ENCODE measurements at places on chromosomes 11 and 22. TPM values are rescaled to one million over a fixed set of nuclear protein-coding genes. Genes with fewer than 3 reads are reported as not detected.

CD3D gene
- 0.69 TPM for total RNA-seq

HEPN1 gene
- total RNA-seq: not detected

OR8B12 gene
- not detected for total RNA-seq

TRPC6 gene
- not detected for total RNA-seq

BID gene
- 131 TPM for total RNA-seq

CDC42EP2 gene
- total RNA-seq: 0.66 TPM

ABCG4 gene
- not detected for total RNA-seq

OR5A1 gene
- total RNA-seq: not detected

ZNF195 gene
- 34.6 TPM for total RNA-seq

DNA sequence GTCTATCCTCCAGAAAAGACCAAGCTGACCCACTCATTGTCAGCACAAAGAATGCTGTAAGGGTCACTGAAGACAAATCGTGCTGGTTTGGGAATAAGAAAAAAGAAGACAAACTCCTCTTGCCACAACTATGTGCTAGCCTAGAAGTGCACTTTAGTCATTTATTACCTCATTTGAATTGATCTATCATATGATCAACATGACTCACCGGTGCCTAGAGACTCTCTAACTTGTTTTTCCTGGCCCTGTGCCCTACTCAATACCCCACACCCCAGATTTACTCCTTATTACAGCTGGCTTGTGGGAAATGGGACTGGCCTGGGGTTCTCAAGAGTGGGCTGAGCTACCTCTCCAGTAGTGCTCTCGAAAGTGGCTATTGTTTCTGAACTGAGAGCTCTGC is 35.9 kb upstream of the HORMAD2 start:
- DNase-seq: no peak
- no peaks in the 10 kb centered on the region for H3K27me3 ChIP-seq
- no peaks in the 10 kb centered on the region for H3K36me3 ChIP-seq

- H3K27me3 ChIP-seq: peaks cover 7% of the 10 kb centered on the region
- no peak overlapping the region for H3K27ac ChIP-seq
- no peaks in the 10 kb centered on the region for H3K36me3 ChIP-seq
- no peak for DNase-seq
- H3K4me3 ChIP-seq: no peak overlapping the region
These were observed 610.0 kb upstream of the CADM1 start for GRCh38 chr11:116114198-116114651.

GRCh38 chr22:30754971-30755758 is 60.5 kb downstream of the OSBP2 start:
- no peaks in the 10 kb centered on the region for H3K4me1 ChIP-seq
- H3K4me3 ChIP-seq: no peak overlapping the region
- no peaks in the 10 kb centered on the region for H3K36me3 ChIP-seq
- no peak overlapping the region for H3K27ac ChIP-seq
- no peak for DNase-seq
- no peaks in the 10 kb centered on the region for H3K27me3 ChIP-seq

GRCh38 chr11:65870706-65871681 is 1.6 kb downstream of the EFEMP2 start:
- no peak overlapping the region for H3K4me3 ChIP-seq
- H3K27me3 ChIP-seq: no peaks in the 10 kb centered on the region
- no peak for DNase-seq
- peaks cover 11% of the 10 kb centered on the region for H3K4me1 ChIP-seq
- no peak overlapping the region for H3K27ac ChIP-seq

DNA sequence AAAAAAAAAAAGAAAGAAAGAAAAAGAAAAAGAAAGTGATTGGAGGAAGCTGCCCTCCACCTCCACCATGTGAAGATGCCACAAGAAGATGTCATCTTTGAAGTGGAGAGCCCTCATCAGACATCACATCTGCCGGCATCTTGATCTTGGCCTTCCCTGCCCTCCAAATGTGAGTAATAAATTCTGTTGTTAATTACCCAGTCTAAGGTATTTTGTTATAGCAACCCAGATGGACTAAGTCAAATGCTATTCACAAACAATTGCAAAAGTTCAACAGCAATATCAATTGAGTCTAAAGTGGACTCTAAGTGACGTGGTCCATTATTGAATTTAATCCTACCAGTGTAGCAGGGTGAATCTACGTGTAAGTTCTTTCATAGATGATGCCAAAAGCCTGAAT is 55.9 kb upstream of the NUP160 start:
- no peak overlapping the region for H3K27ac ChIP-seq
- no peak overlapping the region for H3K4me3 ChIP-seq
- H3K36me3 ChIP-seq: no peaks in the 10 kb centered on the region
- no peak for DNase-seq
- peaks cover 18% of the 10 kb centered on the region for H3K4me1 ChIP-seq

- no peaks in the 10 kb centered on the region for H3K27me3 ChIP-seq
- H3K4me3 ChIP-seq: no peak overlapping the region
- peaks cover 6% of the 10 kb centered on the region for H3K36me3 ChIP-seq
- H3K4me1 ChIP-seq: peaks cover 9% of the 10 kb centered on the region
These were observed 62.2 kb downstream of the MORC2 start for GRCh38 chr22:30906411-30906810.

DNA sequence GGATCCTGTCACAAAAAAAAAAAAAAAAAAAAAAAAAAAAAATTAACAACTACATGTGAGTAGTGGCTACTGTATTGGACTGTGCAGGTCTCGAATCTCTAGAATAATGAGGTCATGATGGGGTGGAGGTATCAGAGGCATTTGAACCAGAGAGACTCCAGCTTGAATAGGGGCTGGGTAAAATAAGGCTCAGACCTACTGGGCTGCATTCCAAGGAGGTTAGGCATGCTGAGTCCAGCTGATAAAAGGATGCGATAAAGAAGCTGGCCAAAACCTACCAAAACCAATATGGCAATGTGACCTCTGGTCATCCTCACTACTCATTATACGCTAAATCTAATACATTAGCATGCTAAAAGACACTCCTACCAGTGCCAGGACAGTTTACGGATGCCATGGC is 5.9 kb upstream of the PACSIN3 start:
- no peaks in the 10 kb centered on the region for H3K36me3 ChIP-seq
- H3K27me3 ChIP-seq: no peaks in the 10 kb centered on the region
- H3K4me3 ChIP-seq: no peak overlapping the region
- H3K27ac ChIP-seq: no peak overlapping the region
- H3K4me1 ChIP-seq: peaks cover 4% of the 10 kb centered on the region

- no peak for DNase-seq
- H3K4me1 ChIP-seq: peaks cover 2% of the 10 kb centered on the region
- H3K27me3 ChIP-seq: no peaks in the 10 kb centered on the region
- no peaks in the 10 kb centered on the region for H3K36me3 ChIP-seq
- H3K4me3 ChIP-seq: no peak overlapping the region
These were observed 7.4 kb downstream of the TOLLIP start for GRCh38 chr11:1302041-1302460.

- no peak overlapping the region for H3K27ac ChIP-seq
- no peak for DNase-seq
- no peaks in the 10 kb centered on the region for H3K27me3 ChIP-seq
- H3K4me3 ChIP-seq: no peak overlapping the region
- no peaks in the 10 kb centered on the region for H3K4me1 ChIP-seq
- peaks cover 7% of the 10 kb centered on the region for H3K36me3 ChIP-seq
These were observed 18.8 kb downstream of the GUCD1 start for GRCh38 chr22:24536089-24536488.

DNA sequence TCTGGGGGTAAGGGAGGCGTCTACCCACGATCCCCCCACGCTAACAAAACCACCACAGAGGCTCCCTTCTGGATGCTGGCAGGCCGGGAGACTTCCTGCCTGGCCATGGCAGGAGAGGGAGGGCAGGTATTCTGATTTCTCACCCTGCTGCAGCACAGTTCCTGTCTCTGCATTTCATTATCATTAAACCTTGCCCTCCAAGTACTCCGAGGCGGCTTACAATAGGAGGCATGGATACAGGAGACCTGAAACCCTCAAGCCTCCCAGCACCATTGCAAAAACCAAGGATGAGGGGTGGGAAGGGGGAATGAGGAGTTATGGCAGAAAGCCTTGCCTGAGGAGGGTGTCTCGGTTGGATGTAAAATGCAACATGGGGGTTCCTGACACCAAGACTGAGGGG is 44.1 kb upstream of the MN1 start:
- no peak overlapping the region for H3K27ac ChIP-seq
- no peak overlapping the region for H3K4me3 ChIP-seq
- H3K27me3 ChIP-seq: no peaks in the 10 kb centered on the region
- peaks cover 4% of the 10 kb centered on the region for H3K36me3 ChIP-seq
- H3K4me1 ChIP-seq: no peaks in the 10 kb centered on the region
- no peak for DNase-seq

GRCh38 chr11:45807792-45808238 is 2.9 kb downstream of the SLC35C1 start:
- peaks cover 23% of the 10 kb centered on the region for H3K4me1 ChIP-seq
- peak overlapping the region; percentile 100 for H3K4me3 ChIP-seq
- H3K36me3 ChIP-seq: no peaks in the 10 kb centered on the region
- DNase-seq: no peak
- no peak overlapping the region for H3K27ac ChIP-seq
- no peaks in the 10 kb centered on the region for H3K27me3 ChIP-seq

DNA sequence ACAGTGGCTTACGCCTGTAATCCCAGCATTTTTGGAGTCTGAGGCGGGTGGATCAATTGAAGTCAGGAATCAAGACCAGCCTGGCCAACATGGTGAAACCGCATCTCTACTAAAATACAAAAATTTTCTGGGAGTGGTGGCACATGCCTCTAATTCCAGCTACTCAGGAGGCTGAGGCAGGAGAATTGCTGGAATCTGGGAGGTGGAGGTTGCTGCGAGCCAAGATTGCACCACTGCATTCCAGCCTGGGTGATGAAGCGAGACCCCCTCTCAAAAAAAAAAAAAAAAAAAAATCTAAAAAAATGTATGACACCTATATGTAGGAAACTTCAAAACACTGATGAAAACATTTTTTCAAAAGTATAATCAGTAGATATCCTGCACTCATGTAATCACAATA is 242.7 kb upstream of the CHORDC1 start:
- no peaks in the 10 kb centered on the region for H3K36me3 ChIP-seq
- H3K27ac ChIP-seq: no peak overlapping the region
- no peak for DNase-seq
- no peak overlapping the region for H3K4me3 ChIP-seq
- no peaks in the 10 kb centered on the region for H3K4me1 ChIP-seq
- no peaks in the 10 kb centered on the region for H3K27me3 ChIP-seq

GRCh38 chr11:13238879-13239514 is 38.6 kb upstream of the BMAL1 start:
- H3K27ac ChIP-seq: no peak overlapping the region
- no peaks in the 10 kb centered on the region for H3K4me1 ChIP-seq
- H3K36me3 ChIP-seq: no peaks in the 10 kb centered on the region
- H3K27me3 ChIP-seq: no peaks in the 10 kb centered on the region
- H3K4me3 ChIP-seq: no peak overlapping the region

DNA sequence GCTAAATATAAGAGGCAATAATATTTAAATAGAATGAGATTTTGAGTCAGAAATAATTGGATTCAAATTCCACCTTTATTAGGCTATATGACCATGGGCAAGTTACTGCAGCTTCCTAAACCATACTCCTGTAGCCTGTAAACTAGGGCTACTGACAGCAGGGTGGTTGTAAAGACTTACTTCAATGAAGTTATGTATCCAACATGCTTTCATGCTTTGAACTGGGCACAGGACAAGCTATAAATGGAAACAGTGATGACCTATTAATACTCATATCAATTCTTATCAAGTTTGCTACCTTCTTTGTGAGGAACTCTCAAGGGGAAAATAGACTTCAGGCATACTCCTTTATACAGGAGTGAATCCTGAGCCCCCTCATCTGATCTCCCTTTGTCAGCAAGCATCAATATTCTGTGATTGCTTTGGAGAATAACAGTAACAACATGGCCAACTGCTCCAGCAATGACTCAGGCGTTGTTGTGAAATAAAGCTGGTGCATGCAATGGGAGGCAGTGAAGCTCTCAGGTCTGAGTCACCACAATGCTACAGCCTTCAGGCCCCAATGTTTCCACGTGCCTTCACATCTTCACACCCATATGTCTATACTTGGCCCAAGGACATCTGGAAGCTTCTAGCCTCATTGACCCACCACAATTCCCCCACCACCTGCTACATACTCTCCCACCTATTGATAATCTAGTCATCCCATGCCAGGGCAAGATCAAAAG is 102.5 kb downstream of the KCNA4 start:
- H3K4me3 ChIP-seq: no peak overlapping the region
- H3K36me3 ChIP-seq: no peaks in the 10 kb centered on the region
- H3K27me3 ChIP-seq: no peaks in the 10 kb centered on the region
- no peak overlapping the region for H3K27ac ChIP-seq
- no peaks in the 10 kb centered on the region for H3K4me1 ChIP-seq

GRCh38 chr22:20230777-20231420 is 37.2 kb downstream of the RTN4R start:
- no peak for DNase-seq
- H3K36me3 ChIP-seq: no peaks in the 10 kb centered on the region
- H3K27me3 ChIP-seq: peaks cover 7% of the 10 kb centered on the region
- H3K27ac ChIP-seq: no peak overlapping the region

DNA sequence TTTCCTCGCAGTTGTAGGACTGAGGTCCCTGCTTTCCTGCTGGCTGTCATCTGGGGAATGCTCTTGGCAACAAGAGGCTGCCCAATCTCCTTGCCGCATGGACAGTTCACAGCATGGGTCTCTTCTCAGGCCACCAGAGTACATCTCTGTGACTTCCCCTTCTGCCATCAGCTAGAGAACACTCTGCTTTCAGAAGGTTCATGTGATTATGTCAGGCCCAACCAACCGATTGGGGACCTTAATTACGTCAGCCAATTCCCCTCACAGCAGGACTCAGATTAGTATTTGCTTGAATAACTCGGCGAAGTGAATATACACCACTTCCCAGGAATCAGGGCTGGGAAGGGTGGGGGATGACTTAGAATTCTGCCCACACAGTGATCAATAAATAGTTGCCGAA is 61.9 kb upstream of the CSNK2A3 start:
- H3K36me3 ChIP-seq: no peaks in the 10 kb centered on the region
- no peak overlapping the region for H3K4me3 ChIP-seq
- no peak for DNase-seq
- H3K4me1 ChIP-seq: peaks cover 8% of the 10 kb centered on the region
- H3K27ac ChIP-seq: no peak overlapping the region

DNA sequence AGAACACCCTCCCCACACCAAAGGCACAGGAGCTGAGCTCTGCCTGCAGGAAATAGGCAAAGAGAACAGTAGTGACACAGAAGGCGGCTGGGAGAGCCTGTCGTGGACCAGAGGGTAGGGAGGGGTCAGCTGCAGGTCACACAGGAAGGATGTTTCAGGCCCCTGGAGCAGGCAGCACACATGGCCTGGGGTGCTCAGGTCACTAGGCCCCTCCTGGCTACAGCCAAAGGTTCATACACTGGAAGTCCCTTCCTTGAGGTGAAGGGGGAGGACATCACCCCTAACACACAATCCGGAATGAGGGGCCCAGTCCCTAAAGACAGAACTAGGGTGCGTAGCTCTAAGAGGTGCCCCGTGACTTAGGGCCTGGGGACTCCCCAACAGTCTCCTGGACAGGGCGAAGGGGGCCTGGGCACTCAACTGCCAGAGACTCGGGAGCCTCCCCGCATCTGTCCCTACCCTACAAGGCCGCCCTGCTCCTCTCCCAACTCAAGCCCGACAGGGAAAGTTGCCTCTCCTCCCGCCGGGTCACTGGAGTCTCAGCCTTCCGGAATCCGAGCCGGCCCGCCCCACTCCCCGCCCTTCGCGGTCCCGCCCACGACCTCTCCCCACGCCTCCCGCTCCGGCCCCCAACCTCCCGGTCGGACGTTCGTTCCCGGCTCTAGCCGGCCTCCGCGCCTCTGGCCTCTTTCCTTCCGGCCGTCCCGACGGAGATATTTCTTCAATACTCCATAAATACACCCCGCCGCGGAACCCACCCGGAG is at the start of gene CYB5R2:
CYB5R2 (minus strand) TSS at position 541 of the 764 bp plus-strand sequence. CDS start 675 bp downstream, outside the sequence.
- H3K4me3 ChIP-seq: peak within 1 kb of the TSS; percentile 70
- peaks cover 34% of the 10 kb centered on the region for H3K4me1 ChIP-seq
- DNase-seq: no peak
